ENCODE measurements at places on chromosomes 5 and 9. TPM values are rescaled to one million over a fixed set of nuclear protein-coding genes. Genes with fewer than 3 reads are reported as not detected.

Gene RNF183
- 0.27 TPM for total RNA-seq

DNA sequence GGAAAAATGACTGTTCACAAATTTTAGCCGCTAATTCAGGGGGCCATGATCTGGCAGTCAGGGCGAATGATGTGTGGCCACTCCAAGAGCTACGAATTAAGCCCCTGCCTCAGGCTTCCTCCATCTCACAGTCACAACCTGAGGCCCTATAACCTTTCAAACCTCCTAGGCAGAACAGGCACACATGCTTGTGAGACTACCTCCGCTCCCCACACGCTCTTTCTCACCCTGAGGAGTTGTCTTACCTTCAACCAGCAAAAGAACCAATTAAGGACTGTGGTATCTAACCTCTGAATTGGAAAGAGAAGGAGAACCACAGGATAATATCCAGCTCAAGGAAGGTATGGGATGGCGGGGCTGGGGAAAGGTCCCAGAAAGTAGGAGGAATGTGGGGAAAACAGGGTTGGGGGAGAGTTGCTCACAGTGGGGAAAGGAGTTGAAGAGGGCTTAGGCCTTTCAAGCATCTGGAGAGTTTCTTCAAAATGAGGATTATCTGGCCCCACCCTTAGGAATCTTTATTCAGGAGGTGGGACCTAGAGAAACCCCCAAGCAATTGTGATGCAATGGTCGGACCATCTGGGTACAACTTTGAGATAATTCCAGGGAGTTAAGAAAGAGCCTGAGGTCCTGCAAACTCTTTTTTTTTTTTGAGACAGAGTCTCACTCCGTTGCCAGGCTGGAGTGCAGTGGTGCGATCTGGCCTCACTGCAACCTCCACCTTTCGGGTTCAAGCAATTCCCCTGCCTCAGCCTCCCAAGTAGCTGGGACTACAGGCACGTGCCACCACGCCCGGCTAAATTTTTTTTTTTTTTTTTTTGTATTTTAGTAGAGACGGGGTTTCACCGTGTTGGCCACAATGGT is 5.5 kb downstream of the PCDH1 start:
- no peaks in the 10 kb centered on the region for H3K36me3 ChIP-seq
- H3K27ac ChIP-seq = no peak overlapping the region
- DNase-seq = no peak
- peaks cover 6% of the 10 kb centered on the region for H3K4me1 ChIP-seq
- peaks cover 54% of the 10 kb centered on the region for H3K27me3 ChIP-seq

GRCh38 chr5:1318659-1319251 is 23.9 kb upstream of the TERT start:
- H3K36me3 ChIP-seq = peaks cover 20% of the 10 kb centered on the region
- no peaks in the 10 kb centered on the region for H3K27me3 ChIP-seq

- H3K27me3 ChIP-seq = no peaks in the 10 kb centered on the region
- DNase-seq = no peak
- H3K36me3 ChIP-seq = no peaks in the 10 kb centered on the region
- no peak overlapping the region for H3K27ac ChIP-seq
These were observed 157.2 kb downstream of the ESM1 start for GRCh38 chr5:54828151-54828550.

GRCh38 chr5:33330992-33331391 is 109.8 kb upstream of the TARS1 start:
- H3K4me1 ChIP-seq = no peaks in the 10 kb centered on the region
- H3K27ac ChIP-seq = no peak overlapping the region
- no peak overlapping the region for H3K4me3 ChIP-seq
- H3K36me3 ChIP-seq = no peaks in the 10 kb centered on the region
- DNase-seq = no peak
- H3K27me3 ChIP-seq = peaks cover 2% of the 10 kb centered on the region

Gene CTXN3
- total RNA-seq = not detected

DNA sequence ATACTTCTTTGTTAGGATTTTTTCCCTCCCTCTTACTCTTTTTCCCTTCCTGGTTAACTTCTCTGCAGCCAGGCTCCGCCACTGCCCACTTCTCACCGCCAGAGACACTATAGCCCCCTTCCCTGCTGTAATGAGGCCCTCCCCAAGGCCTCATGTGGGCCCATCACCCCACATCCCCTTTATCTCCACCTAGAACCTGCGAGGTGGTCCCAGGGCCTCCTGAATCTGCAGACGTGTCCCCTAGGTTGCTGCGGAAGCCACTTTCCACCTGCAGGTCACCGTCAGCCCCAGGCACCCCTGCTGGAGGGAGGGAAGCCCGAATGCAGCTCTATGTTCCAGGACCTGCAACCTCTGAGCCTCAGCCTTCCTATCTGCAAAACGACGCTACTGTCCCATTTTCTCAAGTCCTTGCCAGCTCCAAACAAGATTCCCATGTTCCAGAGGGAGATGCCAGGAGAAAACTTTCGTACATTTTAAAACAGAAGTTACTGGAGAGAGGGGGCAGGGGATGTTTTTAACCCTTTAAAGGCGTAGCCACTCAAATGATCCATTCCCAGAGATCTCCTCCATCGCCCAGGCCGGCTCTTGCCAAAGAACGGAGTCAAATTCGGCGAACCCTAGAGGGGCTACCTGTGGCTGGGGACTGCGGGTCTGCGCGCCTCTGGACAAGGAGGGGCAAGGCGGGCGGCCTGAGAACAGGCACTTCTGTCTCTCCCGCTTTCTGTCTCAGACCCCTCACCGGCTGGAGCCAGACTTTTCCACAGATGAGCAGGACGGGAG is 929 bp downstream of the SH3PXD2B start:
- DNase-seq = no peak
- H3K36me3 ChIP-seq = no peaks in the 10 kb centered on the region
- H3K27me3 ChIP-seq = peaks cover 36% of the 10 kb centered on the region
- H3K4me1 ChIP-seq = peaks cover 9% of the 10 kb centered on the region
- H3K27ac ChIP-seq = no peak overlapping the region

Gene DAB2
- total RNA-seq = not detected

GRCh38 chr5:37043693-37044092 is 167.1 kb downstream of the NIPBL start:
- no peaks in the 10 kb centered on the region for H3K4me1 ChIP-seq
- peaks cover 8% of the 10 kb centered on the region for H3K36me3 ChIP-seq
- H3K27me3 ChIP-seq = no peaks in the 10 kb centered on the region
- no peak for DNase-seq

Gene ZNF782
- total RNA-seq = 4.7 TPM

GRCh38 chr5:1997640-1998347 is 115.1 kb upstream of the IRX4 start:
- H3K36me3 ChIP-seq = no peaks in the 10 kb centered on the region

Gene CDX1
- not detected for total RNA-seq

Measured in activated CD8-positive, alpha-beta T cell treated with anti-CD3 and anti-CD28 coated beads for 36 hours (primary cell).